Stimulated activated CD4-positive, alpha-beta T cell treated with anti-CD3 and anti-CD28 coated beads, Interleukin-12 subunit alpha, Interleukin-12 subunit beta, amount 100 ng/mL, for 48 hours (primary cell): ENCODE measurements at places on chromosomes 2 and 18.

GRCh38 chr2:30219886-30220875 is 11.2 kb upstream of the LBH start:
- no peak for DNase-seq

DNA sequence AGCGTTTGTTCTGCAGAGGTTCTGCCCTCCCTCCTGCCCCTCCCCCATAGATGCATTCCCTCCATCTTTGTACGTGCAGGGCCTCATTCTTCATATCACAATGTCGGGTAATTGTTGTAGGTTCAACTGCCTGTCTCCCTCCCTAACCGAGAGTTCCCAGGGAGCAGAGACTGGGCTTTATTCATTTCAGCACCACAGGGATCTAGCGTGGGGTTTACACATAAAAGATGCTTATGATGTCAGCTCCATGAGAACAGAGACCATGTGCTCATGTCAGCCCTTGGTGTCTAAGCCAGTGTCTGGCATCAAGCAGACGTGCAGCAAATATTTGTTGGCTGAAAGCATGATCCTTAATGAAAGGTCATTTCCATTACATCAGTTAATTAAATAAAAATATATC is 298.9 kb upstream of the TRIB2 start:
- DNase-seq, result no peak

- no peak for DNase-seq
Measured at GRCh38 chr2:194709840-194710239, 947.2 kb upstream of the SLC39A10 start.

DNA sequence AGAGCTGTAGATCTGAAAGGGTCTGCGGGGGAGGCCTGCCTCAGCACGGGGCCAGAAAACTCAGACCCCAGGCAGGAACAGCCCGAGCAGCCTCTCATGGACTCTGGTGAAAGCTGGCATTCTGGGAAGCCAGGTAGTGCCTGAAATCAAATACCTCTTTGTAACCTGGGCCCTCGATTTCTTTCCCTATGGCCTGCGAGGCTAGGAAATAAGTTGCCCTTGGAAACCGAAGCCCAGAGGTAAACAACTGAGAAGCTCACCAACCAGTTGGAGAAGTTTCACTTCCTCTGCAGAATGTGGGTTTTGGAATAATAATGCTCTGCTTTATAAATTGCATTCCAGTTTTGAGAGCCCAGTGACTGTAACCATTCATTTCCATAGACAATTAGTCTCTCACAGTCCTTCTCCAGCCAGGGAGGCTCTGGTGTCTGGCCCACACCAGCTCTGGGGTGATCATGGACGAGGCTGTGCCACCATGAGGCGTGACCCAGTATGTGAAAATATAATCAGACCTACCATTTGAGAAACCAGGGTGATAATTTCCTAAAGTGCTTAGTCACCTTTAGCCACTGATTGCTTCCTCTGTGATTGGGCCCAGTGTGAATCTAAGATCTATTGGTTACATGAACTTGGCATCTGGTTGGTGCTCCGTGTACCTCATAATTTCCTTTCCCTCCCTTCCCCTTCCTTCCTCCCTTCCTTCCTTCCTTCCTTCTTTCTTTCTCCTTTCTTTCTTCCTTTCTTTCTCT is 133.1 kb upstream of the PELI1 start:
- DNase-seq, result no peak

DNA sequence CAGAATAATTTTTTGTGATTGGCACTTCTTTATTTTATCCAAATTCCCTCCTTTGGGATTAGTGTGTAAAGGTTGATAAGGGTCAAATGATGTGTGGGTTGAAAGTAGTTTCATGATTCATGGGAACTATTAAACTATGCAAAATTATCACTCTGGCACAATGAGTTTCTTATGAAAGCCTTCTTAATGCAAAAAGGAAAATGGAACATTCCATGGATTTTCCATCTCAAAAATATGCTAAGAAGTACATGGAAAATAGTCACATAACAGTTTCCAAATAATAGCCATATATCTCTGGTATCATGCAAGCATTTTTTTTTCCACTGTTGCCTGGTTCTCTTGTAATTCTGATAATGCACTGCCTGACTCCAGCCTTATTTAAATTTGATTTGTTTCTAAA is 639.7 kb downstream of the NR4A2 start:
- no peak for DNase-seq

- no peak for DNase-seq
Measured at GRCh38 chr2:151936626-151937025, 108.4 kb upstream of the ARL5A start.

DNA sequence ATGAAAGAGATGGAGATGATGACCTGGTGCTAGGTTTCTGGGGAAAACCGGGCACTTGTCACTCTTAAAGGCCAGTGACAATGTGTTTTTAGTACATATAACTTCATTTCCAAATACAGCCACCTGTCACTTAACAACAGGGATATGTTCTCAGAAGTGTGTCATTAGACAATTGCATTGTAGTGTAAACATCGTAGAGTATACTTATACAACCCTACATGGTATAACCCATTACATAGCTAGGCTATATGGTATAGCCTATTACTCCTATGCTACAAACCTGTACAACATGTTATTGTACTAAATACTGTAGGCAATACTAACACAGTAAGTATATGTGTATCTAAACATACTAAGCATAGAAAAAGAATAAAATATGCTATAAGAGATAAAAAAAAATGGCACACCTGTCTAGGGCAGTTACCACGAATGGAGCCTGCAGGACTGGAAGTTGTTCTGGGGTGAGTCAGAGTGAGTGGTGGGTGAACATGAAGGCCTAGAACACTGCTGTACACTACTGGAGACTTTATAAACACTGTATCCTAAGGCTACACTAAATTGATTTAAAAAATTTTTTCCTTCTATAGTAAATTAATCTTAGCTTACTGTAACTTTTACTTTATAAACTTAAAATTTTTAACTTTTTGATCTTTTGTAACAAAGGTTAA is 123.2 kb downstream of the THADA start:
- no peak for DNase-seq

GRCh38 chr2:179909845-179910734 is 48.7 kb upstream of the ZNF385B start:
- DNase-seq, result no peak

DNA sequence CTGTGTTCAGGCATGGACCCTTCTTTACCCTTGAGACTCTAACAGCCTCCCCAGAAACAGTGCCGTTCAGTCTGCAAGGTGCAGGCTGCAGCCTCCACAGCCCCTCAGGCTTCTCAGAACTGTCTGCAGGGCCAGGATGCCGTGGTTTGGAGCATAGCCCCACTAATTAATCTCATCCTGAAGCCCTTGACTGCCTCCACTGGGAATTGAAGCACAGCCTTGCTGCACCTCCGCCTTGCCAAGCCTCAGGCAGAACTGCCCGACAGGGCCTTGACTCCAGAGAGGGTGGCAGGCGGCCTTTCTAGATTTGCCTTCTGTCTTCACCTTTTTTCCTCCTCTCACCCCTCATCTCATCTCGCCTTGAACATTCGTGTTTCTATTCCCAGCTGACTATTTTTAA is 119.8 kb downstream of the NRP2 start:
- DNase-seq, result no peak

GRCh38 chr2:2174956-2175355 is 156.1 kb downstream of the MYT1L start:
- no peak for DNase-seq

DNA sequence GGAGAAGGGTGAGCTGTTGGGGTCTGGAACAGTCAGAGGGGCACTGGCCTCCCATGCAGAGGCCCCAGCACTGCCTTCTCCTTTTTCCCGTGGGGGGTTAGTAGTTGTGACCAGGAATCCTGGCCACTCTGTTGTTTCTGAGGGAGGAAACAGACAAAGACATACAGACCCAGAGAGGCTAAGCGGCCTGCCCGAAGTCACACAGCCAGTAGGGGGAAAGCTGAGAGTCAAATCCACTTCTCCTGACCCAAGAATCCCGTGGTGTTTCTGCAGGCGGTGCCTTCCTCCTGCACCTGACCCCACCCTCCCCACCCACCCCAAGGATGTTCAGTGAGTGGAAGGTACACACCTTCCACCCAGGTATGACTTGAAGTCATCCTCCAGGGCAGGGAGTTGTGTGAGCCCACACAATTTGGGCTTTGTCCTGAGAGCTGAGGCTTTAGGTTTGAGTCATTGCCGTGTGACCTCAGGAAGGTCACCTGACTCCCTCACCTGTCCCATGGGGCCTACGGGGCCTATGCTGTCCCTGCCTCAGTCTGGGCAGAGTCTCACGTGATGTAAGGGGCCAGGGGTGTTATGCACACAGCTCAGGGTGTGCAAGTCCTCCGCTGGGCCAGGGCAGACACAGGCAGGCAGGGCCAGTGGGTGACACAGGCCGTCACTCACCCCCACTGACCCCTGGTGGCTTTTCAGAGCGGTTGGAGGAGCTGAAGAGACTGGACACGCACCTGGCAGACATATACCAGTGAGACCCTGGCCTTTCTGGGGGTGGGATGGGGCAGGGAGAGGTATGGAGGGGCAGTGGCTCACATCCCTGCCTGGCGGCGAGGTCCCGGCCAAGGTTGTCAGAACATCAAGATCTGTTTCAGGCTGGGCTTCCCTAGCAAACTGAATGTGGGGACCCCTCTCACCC is 5.0 kb downstream of the NT5DC4 start:
- DNase-seq, result no peak

- no peak for DNase-seq
Measured at GRCh38 chr2:10863837-10864236, 47.9 kb upstream of the KCNF1 start.

GRCh38 chr2:45370369-45370768 is 240.7 kb downstream of the SRBD1 start:
- no peak for DNase-seq

- no peak for DNase-seq
Measured at GRCh38 chr2:8169443-8169842, 512.4 kb upstream of the ID2 start.

DNA sequence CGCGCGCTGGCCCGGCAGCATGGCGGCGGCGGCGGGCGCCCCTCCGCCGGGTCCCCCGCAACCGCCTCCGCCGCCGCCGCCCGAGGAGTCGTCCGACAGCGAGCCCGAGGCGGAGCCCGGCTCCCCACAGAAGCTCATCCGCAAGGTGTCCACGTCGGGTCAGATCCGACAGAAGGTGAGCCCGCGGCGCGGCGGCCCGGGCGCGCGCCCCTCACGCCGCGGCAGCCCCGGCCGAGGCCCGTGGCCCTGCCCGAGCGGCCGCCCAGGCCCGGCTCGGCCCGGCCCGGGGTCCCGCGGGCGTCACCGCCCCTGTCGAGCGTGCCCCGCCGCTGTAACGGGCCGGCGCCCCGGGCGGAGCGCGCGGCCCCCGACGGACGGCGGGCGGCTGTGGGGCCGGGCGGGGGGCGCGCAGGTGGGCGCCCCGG is 218 bp downstream of the DGKD start:
- DNase-seq, result no peak

GRCh38 chr2:211599146-211599545 is 939.5 kb downstream of the ERBB4 start:
- DNase-seq, result no peak

GRCh38 chr2:128284841-128285240 is 33.8 kb downstream of the HS6ST1 start:
- DNase-seq, result no peak
